Activated CD4-positive, alpha-beta T cell treated with anti-CD3 and anti-CD28 coated beads, Interleukin-2, amount 50 U/mL, for 24 hours (primary cell): ENCODE measurements at places on chromosomes 16 and 17.

DNA sequence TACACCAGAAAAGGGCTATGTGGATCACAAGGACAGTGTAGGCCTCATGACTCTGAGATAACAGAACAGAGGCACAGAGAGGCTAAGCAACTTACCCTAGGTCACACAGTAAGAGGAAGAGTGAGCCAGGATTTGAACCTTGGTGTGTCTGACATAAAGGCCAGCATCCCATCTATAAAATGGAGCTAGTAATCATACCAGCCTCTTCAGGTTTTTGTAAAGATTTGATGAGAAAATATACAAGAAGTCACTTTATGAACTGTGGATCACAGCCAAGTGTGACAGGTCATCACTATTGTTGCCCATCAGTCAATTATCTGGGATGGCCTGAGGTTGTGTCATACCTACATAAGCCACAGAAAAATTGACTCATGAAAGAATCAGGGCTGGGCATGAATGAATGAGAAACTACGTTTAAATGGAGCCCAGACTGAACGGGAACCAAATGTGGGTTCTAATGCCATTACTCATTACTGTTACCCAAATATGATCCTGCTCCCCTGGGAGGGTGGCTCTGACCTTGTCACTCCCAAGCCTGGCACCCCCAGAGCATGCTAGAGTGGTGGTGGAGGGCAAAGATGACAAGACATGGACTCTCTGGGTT is 21.0 kb downstream of the FBXO39 start:
- no peak for DNase-seq

GRCh38 chr16:85231959-85232358 is 119.7 kb upstream of the CIBAR2 start:
- DNase-seq = no peak

GRCh38 chr16:4358831-4359561 is 7.9 kb upstream of the PAM16 start:
- peak; percentile 59 for DNase-seq

DNA sequence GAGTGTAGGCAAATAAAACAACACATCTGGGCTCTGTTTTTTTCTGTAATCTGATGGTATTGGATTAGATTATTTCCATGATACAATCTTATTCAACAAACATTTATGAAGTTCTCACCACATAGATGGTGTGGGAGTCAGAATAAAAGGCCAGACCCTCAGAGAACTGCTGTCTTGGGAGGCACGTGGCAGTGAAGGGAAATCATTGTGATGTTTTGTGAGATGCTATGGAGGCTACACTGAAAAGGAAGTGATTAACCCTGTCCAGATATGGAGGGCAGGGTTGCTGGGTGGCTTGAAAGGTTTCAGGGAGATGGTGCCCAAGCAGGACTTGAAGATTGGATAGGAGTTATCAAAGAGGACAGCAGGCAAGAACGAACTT is 35.6 kb downstream of the DHRS7B start:
- no peak for DNase-seq

DNA sequence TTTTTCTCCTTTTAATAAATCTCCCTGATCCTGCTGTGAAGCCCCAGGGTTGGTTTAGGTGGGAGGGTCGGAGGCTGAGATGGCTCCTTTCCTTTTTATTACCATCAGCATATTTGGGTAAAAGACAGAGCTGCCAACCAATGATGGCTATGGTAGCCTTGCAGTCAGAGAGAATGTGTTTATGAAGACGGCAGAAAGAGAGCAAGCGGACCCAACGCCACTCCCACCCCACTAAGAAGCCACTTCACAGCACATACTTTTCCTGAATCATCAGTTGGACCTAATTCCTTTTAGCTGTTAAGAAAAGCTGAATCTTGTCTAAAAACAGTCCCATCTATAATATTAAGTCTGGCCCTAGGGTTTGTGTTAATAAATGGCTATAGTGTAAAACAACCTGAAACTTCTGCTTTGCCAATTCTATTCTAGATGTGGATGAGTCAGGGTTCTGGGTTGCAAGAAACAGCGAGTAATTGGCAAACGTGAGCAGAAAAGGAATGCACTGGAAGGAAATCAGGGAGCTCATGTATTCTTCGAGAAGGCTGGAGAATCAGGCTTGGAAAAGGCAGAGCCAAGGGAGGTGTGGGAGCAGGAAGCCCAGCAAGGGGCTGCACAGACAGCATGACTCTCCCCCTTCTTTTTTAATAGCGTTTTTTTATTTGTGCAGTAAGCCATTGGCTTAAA is 34.0 kb upstream of the PRKCA start:
- no peak for DNase-seq

DNA sequence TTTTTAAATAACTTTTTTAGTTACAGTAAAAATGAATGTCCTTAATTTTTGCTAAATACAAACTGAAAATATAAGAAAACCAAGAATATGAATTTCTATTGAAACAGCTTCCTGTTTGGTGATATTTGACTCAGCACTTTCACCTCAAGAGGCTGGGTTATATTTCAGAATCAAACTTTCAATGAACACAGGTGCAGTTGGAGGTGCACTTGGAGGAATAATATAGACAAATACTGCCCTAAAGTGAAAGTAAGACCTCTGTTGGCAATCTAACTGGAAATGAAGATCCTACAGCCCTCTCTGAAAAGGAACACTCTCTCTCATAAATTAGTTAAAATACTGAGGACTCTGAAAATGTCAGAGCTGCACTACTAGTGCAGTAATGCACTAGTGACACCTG is 106.2 kb downstream of the BRIP1 start:
- DNase-seq = no peak

- DNase-seq = peak; percentile 21
These were observed 1.1 kb upstream of the FASN start for GRCh38 chr17:82098939-82099763.

DNA sequence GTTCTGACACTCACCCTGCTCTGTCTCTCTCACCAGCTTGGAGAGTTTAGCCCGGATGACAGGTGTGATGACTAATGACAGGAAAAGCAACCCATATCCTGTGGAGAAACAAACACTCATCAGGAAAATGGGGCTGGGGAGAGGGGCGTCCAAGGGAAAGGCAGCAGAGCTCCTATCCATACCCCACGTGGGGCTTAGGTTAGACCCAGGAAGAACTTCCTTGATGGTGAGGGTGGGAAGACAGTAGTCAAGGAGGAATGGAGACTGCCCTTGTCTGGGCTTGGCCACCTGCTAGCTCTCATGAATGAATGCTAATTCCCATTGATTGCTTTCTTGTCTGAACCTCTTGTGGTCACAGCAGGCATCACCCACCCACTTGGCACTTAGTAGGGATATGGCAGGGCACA is 3.8 kb downstream of the SLC46A1 start:
- DNase-seq = no peak

GRCh38 chr17:56136301-56136700 is 17.0 kb upstream of the ANKFN1 start:
- no peak for DNase-seq

- no peak for DNase-seq
These were observed 11.3 kb downstream of the WWP2 start for GRCh38 chr16:69773260-69773947.

GRCh38 chr17:80584176-80584905 is 39.7 kb downstream of the RPTOR start:
- no peak for DNase-seq

GRCh38 chr17:47718634-47719405 is 14.2 kb upstream of the TBX21 start:
- no peak for DNase-seq

GRCh38 chr17:44642834-44643233 is 13.4 kb upstream of the MEIOC start:
- DNase-seq = no peak

GRCh38 chr17:74295625-74296547 is 21.9 kb downstream of the DNAI2 start:
- no peak for DNase-seq

GRCh38 chr17:79970576-79971068 is 65.0 kb downstream of the TBC1D16 start:
- no peak for DNase-seq

DNA sequence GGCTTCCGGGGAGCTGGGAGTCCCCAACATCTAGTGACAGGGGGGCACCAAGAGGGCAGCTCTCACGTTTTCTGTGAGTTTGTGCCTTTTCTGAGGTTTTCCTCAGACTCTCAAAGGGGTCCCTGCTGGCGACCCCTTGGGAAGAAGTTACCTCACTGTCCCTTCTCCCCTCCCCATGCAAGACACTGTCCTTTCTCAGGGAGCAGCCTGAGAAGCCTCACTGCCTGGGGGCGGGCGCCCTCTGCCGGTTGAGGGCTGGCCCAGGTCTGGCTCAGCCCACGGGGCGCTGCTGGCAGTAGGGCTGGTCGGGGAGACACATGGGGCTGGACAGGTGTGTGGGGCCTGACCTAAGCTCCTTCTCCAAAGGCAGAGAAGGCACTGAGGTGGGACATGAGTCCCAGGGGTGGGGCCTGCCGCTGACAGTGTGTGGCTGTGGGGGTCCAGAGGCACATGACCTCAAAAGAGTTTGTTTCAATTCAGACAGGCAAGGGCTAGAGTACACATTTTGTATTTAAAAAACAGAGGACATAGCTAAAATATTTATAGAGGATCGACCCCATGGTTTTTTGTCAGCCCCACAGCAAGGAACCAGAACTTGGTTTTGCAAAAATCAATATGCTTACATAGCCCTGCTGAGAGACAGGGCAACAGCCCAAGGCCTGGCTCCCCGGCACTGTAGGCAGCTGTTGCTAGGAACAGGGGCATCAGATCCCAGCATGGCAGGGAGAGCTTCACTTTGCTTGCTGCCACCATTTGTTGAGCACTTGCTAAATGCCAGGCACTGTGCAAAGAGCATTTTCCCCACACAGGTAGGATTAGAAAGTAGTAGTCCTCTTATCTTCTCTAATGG is 18.5 kb upstream of the ALDH3A1 start:
- peak; percentile 68 for DNase-seq

GRCh38 chr17:3669085-3669347 is 404 bp downstream of the EMC6 start:
- no peak for DNase-seq

DNA sequence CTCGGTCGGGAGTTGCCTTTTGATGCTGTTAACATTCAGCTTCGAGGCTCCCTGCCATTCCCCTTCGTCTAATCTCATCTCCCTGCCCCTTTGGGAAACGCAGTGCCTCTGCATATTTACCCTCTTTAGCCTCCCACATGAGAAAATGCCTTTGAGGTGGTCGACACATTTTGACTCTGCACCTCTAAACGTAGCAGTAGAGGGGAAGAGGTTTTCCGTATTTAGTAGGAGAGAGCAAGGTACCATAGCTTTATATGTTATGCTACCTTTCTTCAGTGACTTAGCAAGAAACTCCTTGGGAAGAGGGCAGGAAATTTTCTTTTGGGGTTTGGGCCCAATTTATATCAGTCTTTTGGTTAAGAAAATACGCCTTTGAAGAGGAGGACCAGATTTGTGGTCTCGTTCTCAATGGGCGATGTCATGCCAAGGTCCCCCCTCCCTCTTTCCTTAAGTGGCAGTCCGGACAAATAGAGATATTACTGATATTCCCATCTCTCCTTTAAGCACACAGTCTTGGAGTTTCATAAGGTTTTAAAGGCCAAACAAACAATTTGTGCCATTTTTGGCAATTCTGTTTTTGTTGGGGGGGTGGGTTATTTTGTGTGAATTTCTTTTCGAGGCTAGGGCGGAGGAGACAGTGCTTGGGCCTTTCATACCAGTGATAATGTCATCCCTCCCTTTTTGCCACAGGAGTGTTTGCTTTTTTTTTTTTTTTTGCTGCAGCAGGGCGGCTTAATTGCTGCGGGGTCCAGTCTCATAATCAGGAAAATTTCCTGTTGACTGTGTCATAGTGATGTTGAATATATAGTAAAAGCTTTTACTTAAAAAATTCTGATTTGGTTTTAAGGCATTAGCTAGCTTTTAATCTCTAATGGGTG is 1.5 kb downstream of the PAFAH1B1 start:
- peak; percentile 15 for DNase-seq

- DNase-seq = no peak
These were observed 53.6 kb downstream of the TEX2 start for GRCh38 chr17:64209356-64209941.

GRCh38 chr16:55435387-55435786 is 43.6 kb upstream of the MMP2 start:
- DNase-seq = no peak

DNA sequence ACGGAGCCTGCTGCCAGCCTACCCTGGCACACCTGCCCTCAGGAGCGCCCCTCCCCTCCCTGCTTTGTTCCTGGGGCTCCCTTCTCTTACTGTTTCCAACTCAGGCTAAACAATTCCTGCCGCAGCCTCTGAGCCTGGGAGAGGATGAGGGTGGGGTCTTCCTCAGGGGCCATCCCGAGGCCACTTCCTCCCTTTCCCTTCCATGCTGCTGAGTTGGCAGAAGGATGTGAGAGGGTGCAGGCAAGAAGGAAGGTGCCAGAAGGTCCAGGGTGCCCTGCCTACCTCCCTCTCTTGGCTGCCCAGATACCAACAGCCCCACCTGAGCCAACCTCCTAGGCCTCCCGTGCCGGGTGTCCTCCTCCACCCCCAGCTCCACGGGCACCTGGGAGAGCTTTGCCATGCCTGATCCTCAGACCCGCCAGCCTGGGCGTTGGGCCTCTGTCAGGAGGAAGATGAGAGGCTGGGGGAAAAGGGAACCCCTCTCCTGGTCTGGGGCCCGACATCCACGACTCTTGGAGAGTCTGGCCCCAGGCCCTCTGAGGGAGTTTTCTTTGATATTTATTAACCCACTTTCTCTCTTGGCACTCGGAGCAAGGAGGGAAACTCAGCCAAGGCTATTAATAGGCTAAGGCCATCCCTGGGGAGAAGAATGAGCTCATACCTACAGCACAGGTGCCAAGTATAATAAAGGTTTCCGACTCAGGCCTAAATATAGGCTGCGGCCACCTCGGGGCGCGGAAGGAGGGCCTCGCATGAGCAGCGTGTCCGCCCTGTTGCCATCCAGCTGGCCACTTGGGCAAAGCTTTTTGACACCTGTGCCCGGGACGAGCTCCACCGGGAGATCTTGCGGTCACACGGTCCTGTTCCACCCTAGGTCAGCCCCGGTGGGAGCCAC is 232.0 kb downstream of the ENGASE start:
- DNase-seq = no peak

GRCh38 chr17:39973496-39973895 is 7.1 kb upstream of the PSMD3 start:
- no peak for DNase-seq

DNA sequence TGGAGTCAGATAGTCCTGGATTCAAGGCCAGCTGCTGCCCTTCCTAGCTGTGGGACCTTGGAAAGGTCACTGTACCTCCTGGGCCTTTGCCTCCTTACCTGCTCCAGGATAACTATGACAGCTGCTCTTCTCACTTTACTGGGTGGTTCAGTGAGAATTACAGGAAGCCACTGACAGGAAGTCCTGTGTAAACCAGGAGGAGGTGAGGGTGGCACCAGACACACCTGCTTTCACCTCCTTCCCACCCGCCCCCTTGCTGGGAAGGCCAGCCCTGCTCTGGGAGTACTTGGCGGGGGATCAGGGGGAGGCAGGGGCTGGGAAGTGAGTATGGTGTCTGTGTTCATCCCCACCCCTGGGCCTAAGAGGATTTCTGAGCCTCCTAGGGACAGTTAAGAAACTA is 42.6 kb downstream of the CPNE2 start:
- DNase-seq = no peak

- no peak for DNase-seq
These were observed 7.3 kb downstream of the HS3ST4 start for GRCh38 chr16:25699069-25699468.

- no peak for DNase-seq
These were observed 164.8 kb downstream of the SNX29 start for GRCh38 chr16:12141073-12141951.
